Mammary epithelial cell (primary cell): ENCODE measurements at places on chromosomes 3 and 15. TPM values are rescaled to one million over a fixed set of nuclear protein-coding genes. Genes with fewer than 3 reads are reported as not detected.

Gene GPR15
- total RNA-seq, result not detected in 2 replicates

Gene CNTN6
- not detected in 2 replicates for total RNA-seq

Gene A4GNT
- not detected in 2 replicates for total RNA-seq

Gene OR5K2
- total RNA-seq, result not detected in 2 replicates

Gene SLC4A7
- 123 TPM for total RNA-seq

Gene HRG
- total RNA-seq, result under 0.01 TPM

Gene PLOD2
- total RNA-seq, result 112 TPM

Gene HIGD2B
- not detected in 2 replicates for total RNA-seq

Gene ABI3BP
- 0.67 TPM for total RNA-seq

Gene FBXO40
- not detected in 2 replicates for total RNA-seq

Gene ADIPOQ
- not detected for total RNA-seq
